ENCODE measurements at places on chromosomes 3 and 15. TPM values are rescaled to one million over a fixed set of nuclear protein-coding genes. Genes with fewer than 3 reads are reported as not detected.

The PAQR5 gene
- total RNA-seq, result 1.6 TPM

The LIPH gene
- total RNA-seq, result 0.37 TPM

The P2RY1 gene
- 6.4 TPM for total RNA-seq

The COLQ gene
- 0.61 TPM for total RNA-seq

The MST1R gene
- 5.3 TPM for total RNA-seq

The EFCC1 gene
- 0.09 TPM for total RNA-seq

DNA sequence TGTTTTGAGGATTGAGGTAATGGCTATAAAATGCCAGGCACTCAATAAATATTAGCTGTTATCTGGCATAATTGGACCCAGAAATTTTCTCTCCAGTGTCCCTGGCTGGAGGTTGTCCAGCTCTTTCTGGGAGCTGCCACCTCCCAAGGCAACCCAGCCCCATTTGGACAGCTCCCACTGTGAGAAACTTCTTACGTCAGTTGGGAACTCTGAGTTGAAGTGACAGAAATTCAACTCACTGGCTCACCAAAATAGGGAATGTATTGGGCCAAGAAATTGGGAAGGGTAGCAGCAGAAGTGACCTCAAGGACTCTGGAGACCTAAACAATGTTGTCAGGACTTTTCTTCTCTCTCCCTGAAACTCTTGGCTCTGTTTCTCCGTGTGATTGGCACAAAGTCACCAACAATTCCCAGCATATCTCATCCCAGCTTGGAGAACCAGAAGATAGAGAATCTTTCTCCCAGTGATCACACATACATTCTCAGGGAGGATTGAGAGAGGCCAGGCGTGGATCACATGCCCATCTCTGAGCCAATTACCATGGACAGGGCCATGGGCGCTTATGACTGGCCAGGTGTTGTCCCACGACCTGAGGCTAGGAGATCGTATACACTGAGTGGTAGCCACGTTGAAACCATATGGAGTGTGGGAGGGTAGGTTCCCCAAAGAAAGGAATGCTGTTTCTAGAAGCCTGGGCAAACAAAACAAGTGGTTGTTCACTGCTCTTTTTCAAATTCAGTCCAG lies 22.5 kb upstream of the HCN4 start:
- H3K4me3 ChIP-seq, result no peak overlapping the region
- no peaks in the 10 kb centered on the region for H3K27me3 ChIP-seq
- DNase-seq, result no peak
- no peaks in the 10 kb centered on the region for H3K36me3 ChIP-seq
- H3K4me1 ChIP-seq, result peaks cover 15% of the 10 kb centered on the region
- H3K27ac ChIP-seq, result no peak overlapping the region

- no peaks in the 10 kb centered on the region for H3K4me1 ChIP-seq
- H3K27me3 ChIP-seq, result no peaks in the 10 kb centered on the region
- no peak overlapping the region for H3K4me3 ChIP-seq
Observed at GRCh38 chr3:126081618-126082361, 2.1 kb downstream of the SLC41A3 start.

GRCh38 chr3:196192524-196193051 lies 18.6 kb downstream of the ZDHHC19 start:
- H3K27ac ChIP-seq, result no peak overlapping the region
- DNase-seq, result no peak
- H3K4me1 ChIP-seq, result no peaks in the 10 kb centered on the region
- H3K4me3 ChIP-seq, result no peak overlapping the region
- no peaks in the 10 kb centered on the region for H3K36me3 ChIP-seq

DNA sequence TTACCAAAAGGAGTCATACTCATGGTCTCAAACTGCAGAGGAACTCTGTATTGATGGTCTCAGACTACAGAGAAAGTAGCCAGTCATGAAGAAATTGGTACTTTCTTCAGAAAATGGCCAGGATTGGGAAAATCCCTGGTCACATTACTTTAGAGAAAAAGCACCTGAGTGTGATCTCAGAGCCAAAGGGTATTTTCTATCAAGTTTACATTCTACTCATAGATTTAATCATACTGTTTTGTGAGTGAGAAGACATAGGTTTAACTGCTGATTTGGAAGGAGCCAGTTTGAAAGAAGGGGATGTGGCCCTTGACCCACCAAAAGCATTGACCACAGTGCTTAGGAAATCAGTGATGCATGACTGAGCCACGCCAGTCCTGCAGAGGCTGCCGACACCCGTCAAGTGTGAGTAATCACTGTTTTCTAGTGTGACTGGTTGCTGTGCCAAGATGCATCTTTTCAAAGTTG lies 203.6 kb downstream of the AKAP13 start:
- H3K4me1 ChIP-seq, result no peaks in the 10 kb centered on the region
- H3K27me3 ChIP-seq, result no peaks in the 10 kb centered on the region
- peaks cover 37% of the 10 kb centered on the region for H3K36me3 ChIP-seq

- H3K4me1 ChIP-seq, result no peaks in the 10 kb centered on the region
- no peak overlapping the region for H3K27ac ChIP-seq
- DNase-seq, result no peak
- no peak overlapping the region for H3K4me3 ChIP-seq
- H3K27me3 ChIP-seq, result no peaks in the 10 kb centered on the region
Observed at GRCh38 chr15:63991706-63992105, 54.6 kb downstream of the DAPK2 start.

DNA sequence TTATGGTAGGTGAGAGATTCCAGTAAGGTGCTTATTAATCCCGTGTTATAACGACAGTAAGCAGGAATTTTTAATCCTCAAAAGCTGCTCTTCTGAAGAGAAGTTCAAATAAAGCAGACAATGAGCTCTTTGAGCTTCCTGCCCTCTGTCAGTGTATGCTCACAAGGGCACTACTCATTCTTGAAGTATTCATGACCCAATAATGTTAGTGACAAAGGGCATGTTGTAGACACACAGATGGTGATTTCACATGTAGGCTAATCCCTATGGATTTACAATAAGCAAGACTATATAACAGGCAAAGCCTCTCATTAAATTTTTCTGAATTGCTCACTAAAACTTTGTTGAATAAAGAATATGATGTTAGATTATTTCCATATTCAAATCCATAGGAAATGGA lies 578.6 kb downstream of the RSL24D1 start:
- DNase-seq, result no peak
- no peaks in the 10 kb centered on the region for H3K4me1 ChIP-seq
- no peaks in the 10 kb centered on the region for H3K27me3 ChIP-seq
- no peaks in the 10 kb centered on the region for H3K36me3 ChIP-seq
- H3K4me3 ChIP-seq, result no peak overlapping the region
- H3K27ac ChIP-seq, result no peak overlapping the region

- H3K36me3 ChIP-seq, result no peaks in the 10 kb centered on the region
- no peak overlapping the region for H3K27ac ChIP-seq
- no peak for DNase-seq
Observed at GRCh38 chr3:90102146-90102545, 994.7 kb downstream of the EPHA3 start.

GRCh38 chr15:37136666-37137065 lies 36.3 kb upstream of the MEIS2 start:
- no peaks in the 10 kb centered on the region for H3K36me3 ChIP-seq
- H3K4me3 ChIP-seq, result no peak overlapping the region
- H3K27ac ChIP-seq, result no peak overlapping the region
- no peaks in the 10 kb centered on the region for H3K27me3 ChIP-seq
- no peaks in the 10 kb centered on the region for H3K4me1 ChIP-seq
- no peak for DNase-seq

DNA sequence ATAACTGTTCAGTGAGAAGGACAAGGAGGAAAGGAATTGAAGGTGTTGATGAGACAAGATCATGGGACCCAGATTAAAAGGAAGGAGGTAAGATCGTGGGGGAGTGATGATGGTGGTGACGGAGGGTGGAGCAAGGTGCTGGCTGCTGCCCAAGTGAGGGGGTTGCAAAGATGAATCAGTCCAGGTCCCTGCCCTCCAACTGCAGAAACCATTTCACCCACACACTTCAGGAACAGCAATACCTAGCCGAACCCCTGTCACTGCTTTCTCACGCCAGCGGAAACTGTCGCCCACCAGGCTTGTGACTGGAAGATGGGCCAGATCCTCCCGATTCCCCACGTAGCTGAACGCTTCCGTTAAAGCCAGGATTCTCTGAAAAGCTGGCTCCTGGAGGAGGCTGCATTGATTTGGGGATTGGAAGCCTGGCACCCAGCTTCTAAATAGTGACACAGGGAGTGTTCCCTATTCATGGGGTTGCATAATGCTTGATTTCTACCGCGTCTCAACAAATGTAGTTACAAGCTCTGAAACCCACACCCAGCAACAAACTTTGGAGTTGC lies 3.2 kb upstream of the LSG1 start:
- H3K4me3 ChIP-seq, result no peak overlapping the region
- DNase-seq, result no peak
- H3K27me3 ChIP-seq, result no peaks in the 10 kb centered on the region
- H3K36me3 ChIP-seq, result no peaks in the 10 kb centered on the region

DNA sequence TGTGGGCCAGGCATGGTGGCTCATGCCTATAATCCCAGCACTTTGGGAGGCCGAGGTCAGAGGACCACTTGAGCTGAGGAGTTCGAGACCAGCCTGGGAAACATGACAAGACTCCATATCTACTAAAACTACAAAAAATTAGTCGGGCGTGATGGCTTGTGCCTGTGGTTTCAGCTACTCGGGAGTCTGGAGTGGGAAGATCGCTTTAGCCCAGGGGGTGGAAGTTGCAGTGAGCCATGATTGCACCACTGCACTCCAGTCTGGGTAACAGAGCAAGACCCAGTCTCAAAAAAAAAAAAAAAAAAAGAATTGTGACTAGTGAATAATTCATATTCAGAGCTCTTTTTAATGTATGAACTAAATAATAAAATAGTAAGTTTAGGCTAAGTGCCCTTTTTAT lies 87.8 kb upstream of the TSEN2 start:
- no peak overlapping the region for H3K27ac ChIP-seq
- no peaks in the 10 kb centered on the region for H3K27me3 ChIP-seq
- H3K4me1 ChIP-seq, result no peaks in the 10 kb centered on the region
- no peaks in the 10 kb centered on the region for H3K36me3 ChIP-seq
- no peak overlapping the region for H3K4me3 ChIP-seq

DNA sequence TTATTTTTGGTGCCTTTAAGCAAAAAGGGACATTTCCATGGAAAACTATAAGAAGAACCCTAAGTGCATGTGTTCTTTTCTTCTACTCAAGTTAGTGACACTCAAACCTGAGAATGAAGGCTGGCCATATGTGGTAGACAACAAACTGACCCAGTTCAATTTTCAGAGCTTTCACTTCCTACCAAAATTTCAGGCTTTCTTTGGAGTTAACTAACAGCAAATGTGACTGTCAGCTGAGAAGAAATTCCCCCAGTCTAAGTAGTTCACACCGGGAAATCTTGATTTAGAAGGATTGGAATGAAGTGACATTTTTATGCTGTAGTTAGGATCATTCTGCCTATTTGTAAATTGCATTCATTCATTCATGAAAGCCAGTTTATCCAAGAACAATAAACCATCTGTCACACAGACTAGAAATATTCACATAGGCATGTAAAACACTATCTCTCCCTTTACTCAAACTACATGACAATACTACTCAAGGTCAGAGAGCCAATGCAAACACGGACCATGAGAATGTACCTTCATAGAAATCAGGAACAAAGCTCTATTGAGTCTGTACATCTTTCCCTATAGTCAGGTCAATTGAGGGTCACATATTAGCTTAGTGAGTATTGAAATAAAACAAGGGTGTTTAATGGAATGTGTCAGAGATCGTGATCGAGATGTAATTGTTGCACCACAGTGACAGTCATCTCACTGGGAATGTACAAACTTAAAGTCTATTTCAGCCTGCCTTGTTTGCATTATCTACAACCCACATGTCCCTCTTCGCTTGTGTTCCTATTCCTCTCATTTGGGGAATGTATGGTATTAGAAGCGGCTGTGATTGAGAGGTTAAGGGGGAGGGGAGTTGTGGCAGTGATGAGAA lies 113.8 kb upstream of the TGFBR2 start:
- peaks cover 2% of the 10 kb centered on the region for H3K4me1 ChIP-seq
- no peaks in the 10 kb centered on the region for H3K27me3 ChIP-seq
- H3K36me3 ChIP-seq, result no peaks in the 10 kb centered on the region
- DNase-seq, result no peak
- no peak overlapping the region for H3K4me3 ChIP-seq
- no peak overlapping the region for H3K27ac ChIP-seq

DNA sequence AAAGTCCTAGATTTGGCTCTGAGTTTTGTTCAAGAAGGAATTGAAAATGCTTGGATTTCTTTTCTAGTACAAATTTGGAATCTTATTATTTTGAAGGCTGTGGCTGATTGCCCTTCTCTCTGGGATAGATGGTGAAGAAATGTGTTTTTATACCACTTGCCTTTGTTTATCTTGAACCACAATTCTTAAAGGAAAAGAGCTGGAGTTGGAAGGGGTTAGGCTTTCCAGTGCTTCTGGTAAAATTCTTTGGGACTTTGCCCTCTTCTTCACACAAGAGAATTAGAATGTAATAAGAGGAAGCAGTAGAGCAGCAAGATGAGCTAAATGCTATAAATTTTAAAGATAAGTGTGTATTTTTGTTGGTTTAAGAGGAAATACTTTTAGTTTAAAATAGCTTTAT lies 65.8 kb downstream of the COL6A5 start:
- H3K4me3 ChIP-seq, result no peak overlapping the region
- no peak for DNase-seq
- no peaks in the 10 kb centered on the region for H3K4me1 ChIP-seq
- H3K27me3 ChIP-seq, result no peaks in the 10 kb centered on the region
- H3K27ac ChIP-seq, result no peak overlapping the region

DNA sequence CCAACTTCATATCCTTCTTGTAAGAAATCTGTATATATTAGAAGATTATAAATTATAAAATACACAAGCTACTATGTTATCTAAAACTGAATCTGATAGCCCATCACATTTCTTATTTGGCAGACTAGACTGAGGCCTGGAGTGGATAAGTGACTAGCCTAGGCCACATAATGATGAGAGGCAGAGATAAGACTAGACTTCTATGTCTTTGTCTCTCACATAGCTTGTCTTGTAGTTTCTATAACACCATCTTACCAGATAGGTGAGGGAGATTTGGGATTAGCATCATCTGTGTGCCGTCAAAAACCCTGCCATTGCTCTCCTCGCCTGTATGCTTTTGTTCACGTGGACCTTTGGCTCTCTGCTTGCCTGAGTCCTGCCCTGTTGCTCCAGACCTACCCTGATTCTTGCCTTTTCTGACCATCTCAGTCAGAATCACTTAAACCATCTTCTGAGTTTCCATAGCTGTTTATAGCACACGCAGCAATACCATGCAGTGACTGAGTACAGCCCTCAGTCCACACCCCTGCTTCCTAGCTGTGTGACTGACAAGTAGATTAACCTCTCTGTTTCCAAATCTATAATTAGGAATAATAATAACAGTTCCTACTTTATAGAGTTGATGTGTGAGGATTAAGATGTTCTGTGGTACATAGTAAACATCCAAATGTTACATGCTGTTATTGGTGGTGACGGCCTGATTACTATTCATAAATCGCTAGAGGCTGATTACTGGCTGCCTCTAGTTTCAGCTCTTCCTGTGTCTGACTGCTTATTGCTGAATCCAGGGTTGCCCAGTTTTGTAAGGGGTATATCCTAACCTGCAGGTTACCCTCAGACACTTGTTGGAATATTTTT lies 49.7 kb downstream of the PDE8A start:
- no peak overlapping the region for H3K4me3 ChIP-seq
- H3K4me1 ChIP-seq, result peaks cover 8% of the 10 kb centered on the region
- H3K36me3 ChIP-seq, result no peaks in the 10 kb centered on the region
- DNase-seq, result no peak
- no peaks in the 10 kb centered on the region for H3K27me3 ChIP-seq
